ENCODE measurements at places on chromosomes 7 and 10. TPM values are rescaled to one million over a fixed set of nuclear protein-coding genes. Genes with fewer than 3 reads are reported as not detected.

Gene STAG3
- total RNA-seq: 0.81 TPM

Gene RADIL
- total RNA-seq: 0.27 TPM

- DNase-seq: no peak
Measured at GRCh38 chr10:49299816-49300139, 808 bp downstream of the C10orf71 start.

DNA sequence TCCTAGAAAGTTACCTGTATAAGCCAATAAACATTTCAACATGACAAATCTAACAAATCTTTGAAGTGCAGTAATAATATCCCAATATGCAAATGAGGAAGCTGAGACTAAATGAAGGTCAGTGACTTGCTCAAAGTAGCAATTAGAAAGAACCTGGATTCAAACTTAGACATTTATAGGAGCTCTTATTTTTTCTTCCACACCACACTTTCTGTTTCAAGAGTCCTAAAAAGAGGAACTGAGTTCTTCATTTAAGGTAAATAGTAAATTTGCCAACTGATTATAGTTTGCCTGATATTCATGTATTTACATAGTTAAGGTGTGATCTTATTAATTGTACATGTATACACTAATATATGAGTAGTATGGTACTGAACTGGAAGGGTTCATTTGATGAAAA lies 44.0 kb downstream of the KLHDC10 start:
- peak; percentile 43 for DNase-seq

Gene HOXA2
- 0.54 TPM for total RNA-seq
